ENCODE measurements at places on chromosomes 12 and 14.

GRCh38 chr14:105911006-105911847 lies 384.8 kb downstream of the TMEM121 start:
- no peak for DNase-seq

GRCh38 chr14:92561906-92562479 lies 48.4 kb downstream of the RIN3 start:
- DNase-seq: no peak

DNA sequence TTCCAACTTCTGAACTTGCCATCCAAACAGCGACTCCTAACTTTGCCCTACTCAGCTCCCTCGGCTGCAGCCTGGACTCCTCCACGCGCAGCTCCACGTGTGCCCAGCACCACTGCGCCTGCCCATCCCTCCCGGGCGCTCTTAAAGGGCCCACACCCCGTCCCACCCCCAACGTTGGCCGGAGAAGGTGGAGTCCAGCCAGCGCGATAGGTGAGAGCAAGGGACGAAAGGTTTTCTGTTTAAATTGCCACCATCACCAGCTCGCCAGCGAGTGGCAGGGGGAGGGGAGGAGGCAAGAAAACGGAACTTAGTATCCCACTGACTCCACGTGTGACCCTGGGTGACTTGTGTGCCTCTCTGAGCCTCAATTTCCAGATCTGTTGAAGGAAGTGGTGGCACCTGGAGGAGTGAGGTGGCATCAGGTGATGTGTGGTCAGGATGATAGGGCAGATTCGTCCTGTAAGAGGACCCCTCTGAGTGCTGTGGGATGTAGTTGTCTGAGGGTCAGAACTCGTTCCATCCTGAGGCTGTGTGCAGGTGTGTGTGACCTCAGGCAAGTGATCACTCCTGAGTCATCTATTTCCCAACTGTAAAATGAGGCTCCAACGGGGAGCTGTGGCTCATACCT lies 59.7 kb downstream of the TRPV4 start:
- no peak for DNase-seq

DNA sequence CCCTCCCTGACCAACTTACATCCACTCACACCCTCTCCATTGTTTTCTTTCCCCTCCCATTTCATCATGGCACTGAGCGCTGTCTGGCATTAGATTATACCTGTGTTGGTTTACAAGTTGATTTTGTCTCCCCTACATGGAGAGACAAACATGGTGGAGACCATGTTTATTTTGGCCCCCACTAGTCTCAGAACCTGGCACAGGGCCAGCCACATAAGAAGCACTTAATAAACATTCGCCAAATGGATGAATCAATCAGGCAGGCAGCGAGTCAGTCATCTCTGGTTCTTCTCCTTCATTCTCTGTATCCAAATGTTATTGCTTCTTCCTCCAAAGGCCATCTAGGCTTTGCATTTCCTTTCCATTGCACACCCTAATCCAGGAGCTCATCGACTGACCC lies 177.4 kb downstream of the DPF3 start:
- DNase-seq: no peak

GRCh38 chr12:124384299-124384894 lies 89.5 kb downstream of the RFLNA start:
- no peak for DNase-seq

DNA sequence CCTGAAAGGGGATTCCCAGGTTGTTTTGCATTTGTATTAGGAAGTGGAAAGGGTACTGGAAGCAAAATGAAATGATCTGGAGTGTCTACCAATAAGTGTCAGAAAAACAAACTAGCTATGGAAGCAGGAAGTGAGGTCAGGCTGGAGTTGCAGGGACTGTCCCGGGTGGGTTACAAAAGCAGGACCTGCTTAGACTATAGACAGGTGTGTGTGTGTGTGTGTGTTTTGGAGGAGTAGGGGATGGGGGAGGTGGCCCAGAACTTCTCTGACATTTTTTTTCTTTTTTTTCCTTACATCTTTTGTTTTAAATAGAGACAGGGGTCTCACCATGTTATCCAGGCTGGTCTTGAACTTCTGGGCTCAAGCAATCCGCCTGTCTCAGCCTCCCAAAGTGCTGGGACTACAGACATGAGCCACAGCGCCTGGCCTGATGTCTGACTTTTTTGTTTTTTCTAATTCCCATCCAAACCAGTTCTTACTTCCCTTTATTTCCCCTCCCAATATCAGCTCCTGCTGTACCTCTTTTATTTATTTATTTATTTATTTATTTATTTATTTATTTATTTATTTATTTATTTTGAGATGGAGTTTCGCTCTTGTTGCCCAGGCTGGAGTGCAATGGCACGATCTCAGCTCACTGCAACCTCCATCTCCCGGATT lies 512 bp upstream of the RND1 start:
- DNase-seq: no peak

DNA sequence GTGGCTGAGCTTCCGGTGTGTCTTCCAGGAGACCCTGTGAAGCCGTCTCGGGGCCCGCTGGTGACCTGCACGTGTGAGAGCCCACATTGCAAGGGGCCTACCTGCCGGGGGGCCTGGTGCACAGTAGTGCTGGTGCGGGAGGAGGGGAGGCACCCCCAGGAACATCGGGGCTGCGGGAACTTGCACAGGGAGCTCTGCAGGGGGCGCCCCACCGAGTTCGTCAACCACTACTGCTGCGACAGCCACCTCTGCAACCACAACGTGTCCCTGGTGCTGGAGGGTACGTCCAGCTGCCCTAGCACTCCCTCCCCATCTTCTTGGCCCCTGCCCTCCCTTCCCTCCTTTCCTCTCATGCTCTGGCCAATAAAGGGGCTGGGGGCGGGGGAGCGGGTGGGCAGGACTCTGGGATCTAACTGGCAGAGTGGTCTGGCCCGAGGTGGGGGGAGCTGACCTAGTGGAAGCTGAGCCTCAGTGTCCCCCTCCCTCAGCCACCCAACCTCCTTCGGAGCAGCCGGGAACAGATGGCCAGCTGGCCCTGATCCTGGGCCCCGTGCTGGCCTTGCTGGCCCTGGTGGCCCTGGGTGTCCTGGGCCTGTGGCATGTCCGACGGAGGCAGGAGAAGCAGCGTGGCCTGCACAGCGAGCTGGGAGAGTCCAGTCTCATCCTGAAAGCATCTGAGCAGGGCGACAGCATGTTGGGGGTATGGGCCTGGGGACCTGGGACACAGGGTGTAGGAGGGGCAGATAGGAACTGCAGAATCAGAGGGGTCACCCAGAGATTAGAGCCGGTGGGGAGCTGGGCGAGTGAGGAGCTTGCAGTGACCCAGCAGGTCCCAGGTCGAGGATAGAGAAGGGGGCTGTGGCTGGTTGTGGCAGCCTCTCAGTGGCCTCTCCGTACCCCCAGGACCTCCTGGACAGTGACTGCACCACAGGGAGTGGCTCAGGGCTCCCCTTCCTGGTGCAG lies 6.0 kb downstream of the ACVRL1 start:
- no peak for DNase-seq

DNA sequence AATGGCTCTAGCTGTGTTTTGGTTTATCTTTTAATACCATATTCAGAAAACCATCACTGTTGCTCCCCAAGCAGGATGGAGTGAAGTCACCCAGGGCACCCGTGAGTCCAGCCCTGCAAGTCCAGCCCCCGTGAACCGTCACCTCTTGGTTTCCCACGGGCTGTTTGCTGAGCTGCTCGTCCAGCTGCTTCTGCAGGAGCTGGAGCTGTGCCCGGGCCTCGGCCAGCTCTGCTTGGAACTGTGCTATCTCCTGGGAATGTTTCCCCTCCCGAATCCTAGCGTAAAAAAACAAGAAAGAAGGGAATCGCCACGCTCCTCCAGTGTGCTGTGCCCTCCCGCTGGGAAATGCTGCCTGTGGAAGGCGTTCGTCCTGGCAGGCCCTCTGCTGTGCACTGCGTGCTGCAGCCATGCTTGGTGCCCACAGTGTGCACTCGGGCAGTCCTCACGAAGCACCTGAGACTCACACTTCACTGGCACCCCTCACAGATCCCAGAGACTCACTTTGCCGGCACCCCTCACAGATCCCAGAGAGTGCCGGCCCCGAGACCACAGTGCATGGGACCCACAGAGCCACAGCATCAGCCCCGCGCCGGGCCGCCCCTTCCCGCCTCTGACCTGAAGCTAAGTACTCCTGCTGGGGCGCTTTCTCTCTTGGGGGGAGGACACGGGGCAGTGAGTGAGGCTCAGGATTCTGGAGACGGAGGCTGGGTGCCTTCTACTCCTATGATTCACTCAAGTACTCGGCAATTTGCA lies 15.4 kb upstream of the ANKLE2 start:
- no peak for DNase-seq

- no peak for DNase-seq
Measured at GRCh38 chr12:126811391-126811790, 1455.6 kb upstream of the TMEM132C start.

DNA sequence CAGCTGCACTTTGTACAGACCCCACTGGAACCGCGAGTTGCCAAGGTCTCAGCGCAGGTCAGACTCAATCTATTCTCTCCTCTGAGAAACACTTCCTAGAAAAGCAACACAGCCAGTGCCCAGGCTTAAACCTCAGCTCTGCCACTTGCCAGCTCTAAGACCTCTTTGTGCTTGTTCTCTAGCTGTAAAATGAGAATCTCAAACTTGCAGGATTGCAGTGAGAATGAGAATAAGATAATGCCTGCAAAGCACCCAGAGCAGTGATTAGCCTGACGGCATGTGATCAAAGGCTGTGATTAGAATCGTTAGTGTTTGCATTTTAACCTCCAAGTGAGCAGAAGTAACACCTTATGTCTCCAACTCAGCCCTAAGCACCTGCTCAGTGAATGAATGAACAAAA lies 21.3 kb downstream of the ANO2 start:
- DNase-seq: no peak

DNA sequence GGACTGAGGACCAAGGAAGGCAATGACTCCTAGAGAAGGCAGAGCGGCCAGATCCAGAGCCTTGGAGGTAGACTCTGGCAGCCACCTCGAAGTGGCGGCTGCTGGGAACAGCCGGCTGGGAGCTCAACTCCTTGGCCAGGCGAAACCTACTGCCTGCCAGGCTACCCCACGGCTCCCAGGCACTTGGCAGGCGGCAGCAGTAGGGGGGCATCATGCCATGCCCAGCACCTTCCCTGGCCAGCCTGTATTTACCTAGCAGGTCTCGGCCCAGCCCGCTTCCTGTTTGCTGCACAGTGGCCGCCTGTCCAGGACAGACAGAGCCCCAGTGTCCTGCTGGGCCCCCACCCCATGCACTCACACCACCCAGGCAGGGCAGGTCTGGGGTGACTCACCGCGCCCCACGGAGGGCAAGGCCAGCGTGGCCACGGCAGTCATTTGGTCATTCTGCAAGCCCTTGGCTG lies 10.2 kb downstream of the TRPV4 start:
- no peak for DNase-seq

- no peak for DNase-seq
Measured at GRCh38 chr12:82682326-82682725, 4.4 kb upstream of the TMTC2 start.

DNA sequence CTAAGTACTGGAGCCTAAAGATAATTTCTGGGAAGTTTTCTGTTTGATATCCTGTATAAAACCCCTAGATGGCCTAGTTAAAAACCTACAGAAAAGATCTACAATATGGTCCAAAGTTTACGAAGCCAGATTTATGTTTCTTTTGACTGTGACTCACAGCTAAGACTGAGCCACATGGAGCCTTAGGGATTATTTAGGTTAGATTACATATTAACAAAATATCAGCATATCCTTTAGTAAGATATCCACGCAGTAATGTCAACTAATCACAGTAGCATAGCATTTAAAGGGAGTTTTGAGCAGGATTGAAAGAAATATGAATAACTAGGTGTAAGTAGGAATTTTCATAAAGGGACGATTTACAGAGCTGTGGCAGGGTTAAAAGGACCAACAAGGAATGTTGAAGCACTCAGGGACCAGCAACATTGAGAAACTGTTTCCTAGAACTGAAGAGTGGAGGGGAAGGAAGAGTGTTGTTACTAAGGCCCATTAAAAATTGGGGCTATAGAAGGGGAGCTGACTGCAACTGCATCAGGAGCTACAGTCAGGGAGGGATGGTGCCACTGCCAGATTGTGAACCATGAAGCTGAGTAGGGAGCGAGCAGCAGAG lies 155.5 kb downstream of the DACT1 start:
- DNase-seq: no peak

DNA sequence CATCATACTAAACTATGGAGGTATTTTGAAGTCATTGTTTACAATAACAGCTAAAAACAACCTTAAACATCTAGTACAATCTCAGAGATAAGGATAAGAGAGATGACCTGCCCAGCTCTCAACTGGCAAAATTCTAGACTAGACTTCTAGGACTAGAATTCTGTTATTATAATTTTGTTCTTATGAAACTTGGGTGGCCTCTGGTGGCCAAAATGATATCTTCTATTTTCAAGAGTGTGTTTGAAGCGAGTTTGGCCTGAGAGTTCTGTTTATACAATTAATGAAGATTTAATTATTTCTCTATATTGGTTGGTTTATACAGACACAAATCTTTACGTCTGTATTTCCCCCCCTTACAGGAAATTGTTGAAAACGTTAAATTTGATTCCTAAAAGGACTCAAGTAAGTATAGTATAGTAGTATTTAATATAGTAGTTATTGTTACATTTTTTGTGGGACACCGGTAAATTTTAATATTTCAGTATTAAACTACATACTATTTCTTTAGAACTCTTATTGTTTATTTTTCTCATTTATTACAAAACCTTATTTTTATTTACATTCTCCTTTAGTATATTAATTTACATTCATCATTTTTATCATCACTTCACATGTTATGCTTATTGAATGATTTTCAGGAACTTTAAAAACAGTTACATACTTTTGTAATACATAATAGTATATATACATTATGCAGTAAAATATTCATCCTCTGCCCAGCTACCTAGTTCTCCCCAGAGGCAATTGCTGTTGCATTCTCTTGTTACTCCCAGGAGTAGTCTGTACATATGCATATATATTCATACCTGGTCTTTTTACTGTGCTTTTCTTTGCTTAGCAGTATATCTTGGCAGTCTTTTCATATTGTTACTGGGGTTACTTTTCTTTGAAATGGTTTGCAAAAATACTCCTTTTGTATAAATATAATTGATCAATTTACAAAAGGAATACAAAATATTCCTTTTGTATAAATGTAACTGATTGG lies 6.6 kb downstream of the PPHLN1 start:
- DNase-seq: no peak

- DNase-seq: no peak
Measured at GRCh38 chr12:123490089-123490488, 32.1 kb downstream of the SNRNP35 start.

GRCh38 chr14:51014086-51014485 lies 69.8 kb upstream of the PYGL start:
- DNase-seq: no peak

- DNase-seq: no peak
Measured at GRCh38 chr14:76812093-76812421, 625 bp downstream of the ANGEL1 start.

DNA sequence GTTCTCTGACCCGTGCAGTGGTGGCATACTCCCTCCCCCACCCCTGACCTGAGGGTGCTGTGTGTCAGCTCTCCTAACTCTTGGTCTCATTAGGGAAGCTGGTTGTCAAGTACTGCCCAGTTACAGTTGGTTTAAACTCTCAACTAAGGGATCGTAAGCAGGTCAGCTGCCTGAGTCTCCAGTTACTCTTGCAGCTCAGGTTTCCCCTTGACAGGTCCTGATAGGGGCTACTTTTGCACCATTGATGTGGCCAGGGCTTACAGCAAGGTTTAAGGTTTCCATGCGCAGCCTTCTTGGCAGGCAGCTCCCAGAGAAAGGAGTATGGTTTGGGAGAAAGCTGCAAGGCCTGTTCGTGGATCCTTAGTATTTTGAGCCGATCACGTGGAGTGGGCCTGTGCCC lies 74.5 kb downstream of the ETV6 start:
- no peak for DNase-seq

GRCh38 chr14:104795781-104796686 lies 486 bp upstream of the AKT1 start:
- DNase-seq: peak; percentile 46
